ENCODE measurements at places on chromosomes 1 and 21.

DNA sequence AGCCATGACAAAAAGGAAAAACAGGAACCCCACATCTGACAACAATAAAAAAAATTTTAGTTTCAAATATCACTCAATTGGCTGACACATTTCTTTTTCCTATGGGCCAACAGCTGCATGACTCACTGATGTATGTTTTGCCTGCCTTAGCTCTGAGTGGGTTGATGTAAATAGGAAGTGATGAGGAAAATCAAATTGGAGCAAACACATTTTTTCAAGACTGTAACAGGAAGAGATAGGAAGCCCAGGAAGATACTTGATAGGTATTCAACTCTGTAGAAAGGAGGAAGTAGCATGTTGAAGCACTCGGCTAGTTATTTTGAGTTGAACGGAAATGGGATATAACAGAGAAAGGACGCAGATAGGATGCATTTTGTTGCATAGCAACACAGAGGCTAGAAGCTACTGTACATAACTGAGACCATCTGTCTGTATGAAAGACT is 168.0 kb upstream of the NR5A2 start:
- DNase-seq: no peak

DNA sequence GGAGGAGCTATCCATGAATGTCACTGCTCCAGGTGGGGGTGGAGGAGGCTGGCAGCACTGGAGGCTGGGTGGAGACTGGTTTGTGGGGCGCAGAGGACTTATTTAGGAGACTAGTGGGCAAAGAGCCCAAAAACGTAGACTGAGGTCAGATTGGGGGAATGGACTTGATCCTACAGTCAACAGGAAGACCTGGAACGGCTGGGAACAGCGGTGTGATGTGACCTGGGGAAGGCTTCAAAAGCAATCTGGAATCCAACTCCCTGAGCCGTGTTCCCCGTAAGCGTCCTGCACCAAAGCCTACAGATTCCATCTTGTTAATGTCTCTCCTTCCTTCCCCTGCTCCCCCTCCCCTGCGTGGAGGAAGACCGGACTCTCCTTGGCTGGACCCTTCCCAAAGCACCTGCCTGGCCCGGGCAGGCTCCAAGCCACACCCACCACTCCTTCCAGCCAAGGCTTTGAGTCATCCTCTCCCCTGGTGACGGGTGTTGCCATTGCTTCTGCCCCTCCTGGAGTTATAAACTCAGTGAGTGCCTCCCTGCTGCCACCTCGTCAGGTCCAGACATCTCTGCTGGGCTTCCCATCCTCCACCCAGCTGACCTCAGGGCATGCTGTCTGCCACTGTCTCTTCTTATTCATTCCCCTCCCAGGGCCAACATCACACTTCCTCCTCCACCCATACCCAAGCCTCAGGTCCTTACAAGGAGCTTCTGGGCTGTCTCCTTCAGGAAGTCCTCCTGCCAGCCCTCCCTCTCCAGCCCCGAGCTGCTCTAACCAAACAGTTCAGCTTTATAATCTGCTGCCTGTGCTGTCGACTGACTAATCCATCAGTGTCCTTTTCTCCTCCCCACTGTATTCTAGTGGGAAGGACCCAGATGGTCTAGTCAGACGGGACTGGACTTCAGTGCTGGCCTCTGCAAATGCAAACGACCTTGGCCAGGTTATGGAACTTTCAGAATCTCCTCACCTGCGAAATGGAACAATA is 1.6 kb upstream of the CLSTN1 start:
- DNase-seq: peak; percentile 29

DNA sequence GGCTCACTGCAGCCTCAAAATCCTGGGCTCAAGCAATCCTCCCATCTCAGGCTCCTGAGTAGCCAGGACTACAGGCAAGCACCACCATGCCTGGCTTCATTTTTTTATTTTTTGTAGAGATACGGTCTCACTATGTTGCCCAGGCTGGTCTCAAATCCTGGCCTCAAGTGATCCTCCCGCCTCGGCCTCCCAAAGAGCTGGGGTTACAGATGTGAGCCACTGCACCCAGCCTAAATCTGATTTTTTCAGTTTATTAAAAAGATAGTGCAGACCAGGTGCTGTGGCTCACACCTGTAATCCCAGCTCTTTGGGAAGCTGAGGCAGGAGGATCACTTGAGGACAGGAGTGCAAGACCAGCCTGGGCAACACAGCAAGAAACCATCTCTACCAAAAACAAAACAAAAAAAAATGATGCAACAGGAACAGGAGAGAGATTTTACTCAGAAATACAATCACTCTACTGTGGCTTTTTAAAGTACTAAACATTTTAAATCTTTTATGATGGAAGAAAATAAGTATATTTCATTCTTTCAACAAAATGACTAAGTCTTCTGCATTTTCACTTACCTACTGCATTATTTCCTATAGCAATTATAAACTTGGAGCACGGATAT is 1.9 kb downstream of the PSMG1 start:
- no peak for DNase-seq

- DNase-seq: no peak
These were observed 6.1 kb upstream of the ADAMTS1 start for GRCh38 chr21:26851109-26851944.

GRCh38 chr1:212467843-212468482 is 35.2 kb downstream of the NENF start:
- DNase-seq: no peak

- no peak for DNase-seq
These were observed 1.9 kb downstream of the CCT3 start for GRCh38 chr1:156336242-156336641.

DNA sequence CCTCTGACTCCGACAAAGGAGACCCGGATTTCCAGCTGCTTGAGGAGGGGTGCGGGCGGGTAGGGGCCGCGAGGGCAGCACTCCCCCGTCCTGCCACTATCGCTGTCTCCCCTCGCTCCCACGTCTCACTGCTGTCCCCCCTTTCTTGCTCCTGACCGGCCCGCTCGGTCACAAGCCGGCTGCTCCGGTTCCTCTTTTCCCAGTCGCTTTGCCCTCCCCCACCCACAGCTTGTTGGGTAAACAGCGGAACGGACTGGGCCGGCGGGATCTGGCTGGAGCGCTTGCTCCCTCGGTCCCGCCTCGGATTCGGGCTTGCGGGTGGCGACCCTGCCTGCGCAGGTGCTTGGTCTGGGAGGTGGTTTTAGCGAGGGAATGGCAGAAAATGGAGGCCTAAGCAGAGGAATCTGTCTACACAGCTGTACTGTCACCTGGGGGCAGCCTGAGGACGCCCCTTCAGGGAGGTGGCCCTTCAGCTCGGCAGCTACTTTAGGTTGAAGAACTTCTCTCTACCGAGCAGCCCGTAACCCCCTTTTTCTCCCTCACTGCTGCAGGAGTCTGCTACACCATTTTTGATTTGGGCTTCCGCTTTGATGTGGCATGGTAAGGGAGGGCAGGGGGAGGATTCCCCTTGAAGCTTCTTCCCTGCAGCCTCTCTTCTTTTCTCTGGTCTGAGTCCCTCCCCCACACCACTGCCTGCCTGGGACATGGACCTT is 645 bp downstream of the ATP6V0B start:
- DNase-seq: no peak

DNA sequence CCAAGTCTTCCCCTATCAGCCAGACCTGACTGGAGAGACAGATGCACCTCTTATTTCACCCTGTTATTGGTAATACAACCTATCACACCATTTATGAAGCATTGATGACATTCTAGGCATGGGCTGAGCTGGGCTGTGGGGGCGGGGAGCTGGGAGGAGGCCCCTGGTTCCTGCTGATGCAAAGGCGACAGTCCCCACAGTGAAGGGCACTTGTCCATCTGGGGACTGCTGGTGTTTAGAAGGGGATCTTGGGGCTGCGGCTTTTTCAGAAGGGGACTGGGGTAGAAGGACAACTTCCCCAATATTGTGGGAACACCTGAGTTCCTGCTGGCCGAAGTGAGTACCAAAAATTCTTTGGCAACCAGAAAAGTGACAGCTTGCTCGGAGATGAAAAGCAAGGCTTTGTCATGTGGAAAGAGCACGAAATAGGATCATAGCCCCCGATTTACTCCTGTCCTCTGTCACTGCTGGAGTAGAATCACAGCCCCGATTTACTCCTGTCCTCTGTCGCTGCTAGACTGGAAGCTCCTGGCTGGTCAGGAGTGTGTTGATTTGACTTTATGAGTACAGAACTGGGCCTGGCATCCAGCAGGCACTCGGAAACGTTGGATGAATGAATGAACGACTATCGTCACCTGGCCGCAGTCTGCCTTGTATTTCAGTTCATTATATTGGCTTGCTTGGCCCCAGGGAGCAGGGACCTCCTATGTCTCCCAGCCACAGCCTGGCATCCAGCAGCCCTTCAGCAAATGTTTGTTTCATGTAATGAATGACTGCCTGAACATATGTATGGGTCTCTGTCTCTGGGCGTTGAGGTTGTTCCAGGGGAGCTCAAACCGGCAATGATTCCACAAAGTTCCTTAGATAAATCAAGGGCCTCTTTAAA is 16.5 kb upstream of the ETV3L start:
- DNase-seq: no peak

DNA sequence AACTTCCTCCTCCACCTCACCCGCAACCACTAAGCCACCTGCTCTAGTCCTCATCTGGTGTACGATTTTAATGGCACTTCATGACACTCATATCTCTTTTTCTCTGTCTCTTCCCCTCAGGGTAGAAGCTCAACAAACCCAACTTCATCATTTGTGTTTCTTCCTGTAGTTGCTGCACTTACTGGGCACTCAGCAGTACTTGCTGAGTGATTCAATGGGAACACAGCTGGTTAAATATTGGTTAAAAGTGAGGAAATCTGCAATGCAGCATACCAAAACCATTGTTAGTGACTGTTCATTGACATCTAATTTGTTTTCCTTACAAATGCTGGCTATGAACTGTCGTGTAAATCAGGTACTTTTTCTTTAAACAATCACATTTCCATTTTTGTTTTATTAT is 541.1 kb upstream of the PRMT6 start:
- no peak for DNase-seq

- no peak for DNase-seq
These were observed 27.1 kb downstream of the SLC30A1 start for GRCh38 chr1:211551638-211552460.

- no peak for DNase-seq
These were observed 58.4 kb downstream of the SLC35F3 start for GRCh38 chr1:233962878-233963277.

DNA sequence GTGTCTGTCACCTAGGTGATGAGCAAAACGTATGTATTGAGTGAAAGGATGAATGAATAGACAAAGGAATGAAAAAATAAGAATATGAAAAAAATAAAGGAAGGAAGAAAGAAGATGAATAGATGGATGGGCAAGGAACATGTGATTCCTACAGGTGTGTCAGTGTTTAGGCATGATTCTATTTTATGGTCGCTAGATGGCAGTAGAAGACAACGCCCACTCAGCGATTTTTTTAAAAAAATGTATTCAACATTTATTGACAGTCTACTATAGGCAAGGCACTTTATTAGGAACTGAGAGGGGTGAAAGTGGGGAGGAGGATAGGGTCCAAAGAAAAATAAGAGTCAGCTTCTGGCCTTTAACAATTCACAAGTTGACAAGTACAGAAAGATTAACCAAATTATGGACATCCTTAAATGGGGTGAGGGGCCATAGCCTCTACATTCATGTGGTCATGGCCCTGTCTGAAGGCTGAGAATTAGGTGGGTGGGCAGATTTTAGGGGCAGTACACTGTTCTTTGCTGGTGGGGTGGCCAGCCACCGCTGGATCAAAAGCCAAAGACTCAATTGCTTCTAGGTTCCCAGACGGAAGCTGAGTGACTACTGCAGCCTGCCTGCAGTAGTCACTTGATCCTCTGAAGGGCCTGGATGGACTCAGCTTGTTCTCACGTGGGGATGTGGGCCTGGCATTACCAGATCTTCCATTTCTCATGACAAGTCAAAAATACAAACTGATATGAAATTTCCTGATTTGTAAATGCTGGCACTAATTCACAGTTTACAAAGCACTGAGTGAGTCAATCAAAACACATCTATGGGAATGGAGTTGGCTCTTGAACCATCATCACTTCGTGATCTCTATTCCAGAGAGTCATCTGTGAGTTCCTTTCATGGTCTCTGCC is 83.9 kb downstream of the FASLG start:
- no peak for DNase-seq

DNA sequence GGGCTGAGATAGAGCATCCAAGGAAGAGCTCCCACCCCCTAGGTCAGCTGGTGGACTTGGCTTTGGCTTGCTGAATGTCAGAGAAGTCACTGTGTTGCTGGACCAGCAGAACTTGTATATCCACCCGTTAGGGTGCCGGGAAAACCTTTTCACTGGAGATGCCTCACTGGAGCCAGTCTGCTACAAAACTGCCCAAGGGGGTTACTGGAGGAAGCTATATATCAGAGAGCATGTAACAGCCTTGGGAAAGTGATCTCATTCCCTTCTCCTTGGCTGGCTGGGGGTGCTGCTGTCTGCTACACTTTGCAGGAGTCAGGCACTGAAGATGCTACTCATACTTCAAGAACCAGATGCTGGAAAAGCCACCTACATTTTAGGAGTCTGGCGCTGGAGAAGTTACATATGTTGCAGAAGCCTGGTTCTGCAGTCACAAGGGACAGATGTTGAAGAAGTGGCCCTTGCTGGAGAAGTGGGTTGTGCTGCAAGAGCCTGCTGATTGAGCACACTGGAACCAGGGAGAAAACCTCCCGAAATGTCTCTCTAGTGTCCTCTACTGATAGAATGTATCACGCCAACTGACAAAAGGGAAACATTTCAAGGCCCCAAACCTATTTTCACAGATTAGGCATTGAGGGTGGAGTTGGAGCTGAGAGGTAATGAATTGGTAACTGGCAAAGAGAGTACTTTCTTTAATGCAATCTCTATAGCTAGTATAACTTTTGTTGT is 250.6 kb downstream of the SPATA17 start:
- DNase-seq: no peak

GRCh38 chr1:15167386-15167785 is 13.8 kb downstream of the TMEM51 start:
- no peak for DNase-seq

- peak; percentile 35 for DNase-seq
These were observed 653 bp downstream of the FNDC10 start for GRCh38 chr1:1599030-1599934.

DNA sequence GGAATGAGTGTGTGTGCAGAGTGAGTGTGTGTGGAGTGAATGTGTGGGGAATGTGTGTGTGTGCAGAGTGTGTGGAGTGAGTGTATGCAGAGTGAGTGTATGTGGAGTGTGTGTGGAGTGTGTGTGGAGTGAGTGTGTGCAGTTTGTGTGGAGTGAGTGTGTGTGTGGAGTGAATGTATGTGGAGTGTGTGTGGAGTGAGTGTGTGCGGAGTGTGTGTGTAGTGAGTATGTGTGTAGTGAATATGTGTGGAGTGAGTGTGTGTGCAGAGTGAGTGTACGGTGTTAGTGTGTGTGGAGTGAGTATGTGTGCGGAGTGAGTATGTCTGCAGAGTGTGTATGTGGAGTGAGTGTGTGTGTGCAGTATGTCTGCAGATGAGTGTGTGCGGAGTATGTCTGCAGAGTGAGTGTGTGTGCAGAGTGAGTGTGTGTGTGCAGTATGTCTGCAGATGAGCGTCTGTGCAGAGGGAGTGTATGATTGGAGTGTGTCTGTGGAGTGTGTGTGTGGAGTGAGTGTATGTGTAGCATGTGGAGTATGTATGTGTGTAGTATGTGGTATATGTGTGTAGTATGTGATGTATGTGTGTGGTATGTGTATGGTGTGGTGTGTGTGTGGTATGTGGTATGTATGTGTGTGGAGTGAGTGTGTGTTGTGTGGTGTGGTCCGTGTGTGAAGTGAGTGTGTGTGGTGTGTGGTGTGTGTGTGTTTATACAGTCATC is 59.7 kb upstream of the CLDN14 start:
- no peak for DNase-seq

GRCh38 chr1:32393832-32394140 is 455 bp downstream of the BSDC1 start:
- no peak for DNase-seq

GRCh38 chr1:100791586-100791985 is 72.0 kb downstream of the VCAM1 start:
- no peak for DNase-seq

Measured in effector memory CD8-positive, alpha-beta T cell (primary cell).